ENCODE measurements at places on chromosomes 7 and 10.

DNA sequence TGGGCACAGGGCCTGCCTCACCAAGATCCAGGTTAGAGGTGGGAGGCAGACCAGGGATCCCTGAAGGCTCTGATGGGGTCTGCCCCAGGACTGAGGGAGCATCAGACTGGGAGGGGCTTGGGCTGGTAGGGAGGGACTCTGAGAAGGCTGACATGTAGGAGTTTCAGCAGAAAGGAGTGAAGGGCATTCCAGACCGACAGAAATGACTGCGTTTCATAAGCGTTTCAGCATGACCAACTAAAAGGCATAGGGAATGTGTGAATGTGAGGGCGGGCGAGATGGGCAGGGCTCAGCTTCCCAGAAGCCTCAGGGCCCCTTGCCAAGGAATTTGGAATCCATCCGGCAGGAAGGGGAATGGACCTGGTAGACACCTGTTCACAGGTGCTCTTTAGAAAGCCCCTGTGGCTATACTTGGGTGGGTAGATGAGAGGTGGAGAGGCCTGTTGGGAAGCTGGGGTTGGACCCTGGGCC lies 24.9 kb upstream of the SLC29A3 start:
- DNase-seq, result no peak

GRCh38 chr10:3229815-3230214 lies 57.2 kb upstream of the PITRM1 start:
- no peak for DNase-seq

DNA sequence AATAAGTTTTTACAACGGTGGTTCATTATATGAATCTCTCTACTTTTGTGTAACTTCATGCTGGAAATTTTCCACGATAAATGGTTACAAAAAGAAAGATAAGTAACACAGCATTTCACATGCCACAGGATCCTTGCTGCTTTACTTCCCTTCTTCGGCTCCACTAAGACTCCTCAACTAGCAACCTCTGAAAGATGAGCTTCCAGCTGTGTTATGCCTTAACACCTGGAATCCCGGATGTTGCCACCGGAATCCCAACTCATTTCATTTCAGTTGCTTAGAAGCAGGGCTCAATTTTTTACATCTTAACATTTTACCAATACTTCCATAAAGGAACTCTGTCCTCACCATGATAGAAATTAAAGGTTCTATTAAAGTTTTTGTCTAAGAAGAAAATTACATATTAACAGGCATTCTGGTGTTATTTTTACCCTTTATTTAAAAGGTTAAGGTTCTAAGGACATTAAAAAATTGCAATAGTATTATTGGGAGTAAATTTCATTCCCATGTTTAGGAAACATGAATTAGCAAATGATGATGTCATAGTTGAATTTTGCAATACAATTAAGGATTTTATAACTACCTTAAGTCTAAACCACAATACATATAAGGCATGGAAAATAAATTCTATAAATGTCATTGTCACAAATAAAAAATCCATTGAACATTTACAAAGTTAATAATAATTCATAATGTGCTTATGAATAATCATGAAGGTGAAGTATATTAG lies 57.1 kb upstream of the IL6 start:
- DNase-seq, result no peak

GRCh38 chr7:155167706-155168365 lies 97.7 kb downstream of the HTR5A start:
- DNase-seq, result no peak

DNA sequence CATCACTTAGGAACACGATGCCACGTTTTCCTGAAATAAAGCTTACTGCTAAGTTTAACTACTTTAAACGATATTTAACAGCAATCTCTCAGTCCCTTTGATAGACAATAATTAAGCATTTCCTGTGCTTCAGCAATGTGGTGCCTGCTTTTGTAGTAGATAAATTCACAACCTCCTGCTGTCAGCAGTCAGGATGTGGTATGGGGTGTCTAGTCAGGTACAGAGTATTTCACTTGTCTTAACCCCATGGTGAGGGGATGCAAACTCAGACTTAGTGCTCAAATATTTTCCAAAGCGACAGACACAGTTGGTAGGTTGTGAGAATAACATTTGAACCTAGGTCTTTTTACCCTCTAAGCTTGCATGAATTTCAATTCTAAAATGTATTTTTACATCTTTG lies 526.2 kb upstream of the PFKP start:
- no peak for DNase-seq

- DNase-seq, result no peak
Observed at GRCh38 chr10:35194471-35194870, 67.8 kb downstream of the CREM start.

- no peak for DNase-seq
Observed at GRCh38 chr10:70914316-70914864, 26.0 kb upstream of the PCBD1 start.

- DNase-seq, result no peak
Observed at GRCh38 chr10:5297466-5297865, 67.3 kb upstream of the UCN3 start.

DNA sequence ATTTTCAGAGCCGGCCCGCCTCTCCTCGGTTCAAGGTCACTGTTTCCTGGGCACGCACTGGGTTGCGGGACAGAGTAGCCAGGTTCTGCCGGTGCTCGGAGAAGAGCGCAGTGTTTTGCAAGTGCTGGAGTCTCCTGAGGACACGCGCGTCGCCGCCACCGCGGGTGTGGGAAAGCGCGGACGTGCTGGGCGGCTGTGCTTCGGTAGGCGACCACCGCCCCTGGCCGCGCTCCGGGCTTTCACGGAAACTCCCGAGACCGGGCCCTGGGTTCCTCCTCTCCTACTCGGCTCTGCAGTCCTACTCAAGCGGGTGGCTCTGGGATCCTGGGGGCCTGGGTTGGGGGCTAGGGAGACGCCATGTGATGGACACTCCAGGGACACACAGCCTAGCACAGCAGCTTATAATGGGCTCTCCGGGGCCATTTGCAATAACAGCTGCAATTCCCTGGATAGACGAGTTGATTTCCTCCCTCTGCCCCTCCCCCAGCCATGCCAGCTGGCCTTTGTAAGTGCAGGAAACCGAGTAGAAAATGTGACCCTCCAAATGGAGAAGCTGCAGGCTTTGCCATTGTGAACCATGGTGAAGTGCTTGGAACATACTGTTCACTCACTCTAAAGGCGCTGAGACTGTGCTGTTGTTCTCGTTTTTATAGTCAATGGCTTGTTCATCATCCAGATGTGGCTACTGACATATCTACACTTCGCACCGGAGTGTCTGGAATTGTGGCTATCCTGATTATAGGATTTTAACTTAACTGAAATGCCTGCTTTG lies 2.1 kb downstream of the FRAT1 start:
- DNase-seq, result no peak

DNA sequence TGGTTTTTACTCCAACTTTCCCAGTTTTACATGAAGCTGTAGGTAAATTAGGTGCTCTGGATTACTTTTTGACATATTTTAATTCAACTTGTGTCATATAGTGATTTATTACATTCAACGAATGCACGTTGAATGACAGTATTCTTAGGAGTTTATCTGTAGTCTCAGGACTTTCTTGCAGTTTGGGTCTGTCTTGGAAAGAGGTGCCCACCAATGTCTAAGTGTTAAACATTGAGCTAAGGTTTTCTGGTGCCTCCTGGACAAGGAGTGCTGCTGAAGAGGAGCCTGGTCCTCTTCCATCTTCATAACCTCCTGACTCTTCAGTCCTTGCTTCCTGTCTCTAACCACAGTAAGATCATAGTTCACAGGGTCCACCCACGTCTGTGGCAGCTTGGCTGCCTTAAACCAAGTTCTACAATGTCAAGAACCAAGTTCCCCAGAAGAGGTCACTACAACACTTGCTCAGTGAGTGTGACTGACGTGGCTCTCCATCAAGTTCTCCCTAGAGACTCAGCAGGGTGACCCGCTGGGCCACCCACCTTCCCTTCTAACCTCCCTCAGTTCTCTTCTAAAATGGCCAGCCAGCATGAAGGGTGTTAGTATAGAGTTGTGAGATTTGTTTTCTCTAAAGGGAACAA lies 6.1 kb downstream of the NPY start:
- peak; percentile 36 for DNase-seq

DNA sequence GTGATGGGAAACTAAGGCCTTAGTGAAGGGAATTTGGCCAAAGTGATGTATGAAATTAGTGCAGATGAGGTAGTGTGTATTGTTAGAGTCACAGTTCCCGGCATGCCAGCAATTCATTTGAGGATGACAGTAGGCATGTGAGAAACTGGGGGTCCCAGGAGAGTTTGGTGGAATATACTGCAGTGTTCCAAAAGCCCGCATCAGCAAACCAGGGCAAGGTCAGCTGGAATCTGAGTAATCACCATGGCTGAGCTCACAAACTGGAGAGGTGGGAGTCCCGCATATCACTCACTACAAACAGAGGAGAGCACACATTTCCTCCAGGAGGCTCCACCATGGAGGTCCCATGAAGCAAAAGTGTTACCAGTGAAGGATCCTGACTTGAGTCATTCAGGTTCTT lies 740.7 kb downstream of the TNS3 start:
- DNase-seq, result no peak

GRCh38 chr7:26690135-26690805 lies 174.1 kb downstream of the SKAP2 start:
- DNase-seq, result no peak

DNA sequence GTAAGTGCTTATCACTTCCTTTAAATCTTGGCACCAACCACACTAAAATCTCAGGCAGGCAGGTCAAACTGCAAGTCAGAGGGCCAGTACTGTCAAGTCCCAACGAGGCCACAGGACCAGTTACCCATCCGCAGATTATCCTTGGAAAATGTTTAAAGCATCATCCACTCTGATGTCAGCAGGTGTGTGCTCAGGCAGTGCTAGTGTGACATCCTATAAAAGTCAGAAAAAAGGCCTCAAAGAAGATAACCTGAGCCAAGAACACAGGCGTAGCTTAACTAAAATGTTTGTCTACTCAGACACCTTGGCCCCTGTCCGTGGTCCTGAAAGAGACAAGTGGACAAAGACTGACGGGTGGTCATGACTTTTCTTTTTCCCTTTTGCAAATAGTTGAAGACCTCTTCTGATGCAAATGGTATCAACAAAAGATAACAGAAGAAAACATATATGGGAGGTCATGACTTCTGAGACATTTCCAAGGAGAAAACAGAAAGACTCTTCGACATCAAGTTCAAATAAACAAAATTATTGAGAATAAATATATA lies 309.3 kb downstream of the KCNMA1 start:
- no peak for DNase-seq
